ENCODE measurements at places on chromosomes 11 and 22.

GRCh38 chr11:47499614-47500013 lies 50.7 kb upstream of the RAPSN start:
- no peak for DNase-seq

GRCh38 chr22:48662476-48663135 lies 1165.1 kb downstream of the BRD1 start:
- no peak for DNase-seq

DNA sequence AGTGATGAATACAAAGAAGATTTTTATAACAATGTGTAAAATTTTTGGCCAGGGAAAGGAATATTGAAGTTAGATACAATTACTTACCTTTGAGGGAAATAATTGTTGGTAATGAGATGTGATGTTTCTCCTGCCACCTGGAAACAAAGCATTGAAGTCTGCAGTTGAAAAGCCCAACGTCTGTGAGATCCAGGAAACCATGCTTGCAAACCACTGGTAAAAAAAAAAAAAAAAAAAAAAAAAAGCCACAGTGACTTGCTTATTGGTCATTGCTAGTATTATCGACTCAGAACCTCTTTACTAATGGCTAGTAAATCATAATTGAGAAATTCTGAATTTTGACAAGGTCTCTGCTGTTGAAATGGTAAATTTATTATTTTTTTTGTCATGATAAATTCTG lies 5.3 kb downstream of the BIRC3 start:
- DNase-seq: peak; percentile 25

GRCh38 chr22:35558031-35558430 lies 17.4 kb downstream of the RASD2 start:
- no peak for DNase-seq

DNA sequence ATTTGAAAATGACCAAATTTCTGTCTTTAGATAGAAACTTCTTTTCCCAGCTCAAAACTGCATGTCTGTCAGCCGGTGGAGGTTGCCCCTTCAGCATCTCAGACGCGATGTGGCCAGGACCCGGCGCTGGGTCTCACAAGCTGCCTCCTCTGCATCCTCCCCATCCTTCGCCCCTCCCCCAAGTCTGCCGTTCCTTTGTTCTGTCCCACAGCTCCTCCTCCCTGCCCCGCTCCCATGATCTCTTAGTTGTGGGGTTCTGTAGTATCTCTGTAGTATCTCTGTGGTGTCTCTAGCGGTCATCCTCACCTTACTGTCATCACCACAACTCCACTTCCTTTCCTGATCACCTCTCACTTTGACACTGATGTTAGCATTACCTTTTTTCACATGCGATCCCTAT lies 49.9 kb downstream of the TRAF6 start:
- no peak for DNase-seq

- DNase-seq: peak; percentile 93
Observed at GRCh38 chr11:1557904-1558774, 13.9 kb downstream of the DUSP8 start.

DNA sequence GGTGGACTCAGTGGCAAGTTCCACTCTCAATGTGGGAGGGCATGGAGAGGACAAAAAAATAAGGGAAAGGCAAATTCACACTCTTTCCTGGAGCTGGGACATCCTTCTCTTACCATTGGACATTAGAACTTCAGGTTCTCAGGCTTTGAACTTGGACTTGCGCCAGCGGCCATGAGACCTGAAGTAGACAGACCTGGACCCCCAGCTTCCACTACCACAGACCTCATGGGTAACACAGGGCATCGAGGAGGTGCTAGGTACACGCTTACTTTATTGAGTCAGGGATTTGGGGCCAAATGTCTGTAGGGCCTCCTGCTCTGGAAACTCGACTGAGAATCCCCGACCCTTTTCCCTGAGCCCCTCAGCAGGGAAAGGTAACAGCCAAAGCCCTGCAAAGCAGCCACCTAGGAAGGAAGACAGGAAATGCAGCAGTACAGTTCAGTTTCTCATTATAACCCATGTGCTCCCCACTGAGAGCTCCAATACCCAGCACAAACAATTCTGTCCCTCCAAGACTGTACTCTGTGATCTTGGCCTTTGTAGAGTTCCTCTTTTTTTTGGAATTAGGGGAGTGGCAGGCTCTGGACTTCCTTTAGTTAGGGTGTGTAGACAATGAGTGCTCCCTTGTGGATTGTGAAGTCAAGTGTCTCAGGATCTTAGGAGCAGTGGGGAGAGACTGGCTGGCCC lies 5.7 kb downstream of the CHRNA10 start:
- no peak for DNase-seq
